ENCODE measurements at places on chromosomes 16 and 17.

DNA sequence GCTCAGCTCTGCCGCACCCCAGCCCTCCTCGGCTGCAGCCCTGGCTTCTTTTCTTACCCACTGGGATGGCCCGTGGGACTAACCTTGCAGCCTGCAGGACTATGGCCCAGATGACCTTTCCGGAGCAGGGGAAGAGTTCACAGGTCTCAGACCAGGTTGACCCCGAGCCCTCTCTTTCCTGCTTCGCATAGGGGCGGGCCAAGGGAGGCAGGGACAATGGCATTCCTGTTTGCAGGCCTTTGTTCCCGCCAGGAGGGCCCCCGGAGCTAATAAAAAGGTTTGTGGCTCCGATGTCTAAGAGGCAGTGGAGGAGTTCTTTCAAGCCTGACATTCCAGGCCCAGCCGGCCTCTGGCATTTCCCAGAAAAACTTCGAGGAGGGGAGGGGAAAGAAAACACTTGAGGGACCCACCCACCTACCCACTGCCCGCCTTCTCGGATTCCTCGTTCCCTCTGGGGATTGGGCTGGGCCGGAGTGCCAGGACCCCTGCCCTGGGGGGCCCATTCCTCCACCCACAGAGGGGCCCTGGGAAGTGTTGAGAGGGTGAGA is 5.8 kb upstream of the SOCS3 start:
- H3K4me3 ChIP-seq, result no peak overlapping the region
- no peak overlapping the region for H3K27ac ChIP-seq
- H3K27me3 ChIP-seq, result no peaks in the 10 kb centered on the region

GRCh38 chr17:14206891-14207290 is 29.8 kb downstream of the CDRT15 start:
- DNase-seq, result no peak
- H3K27ac ChIP-seq, result no peak overlapping the region
- H3K27me3 ChIP-seq, result no peaks in the 10 kb centered on the region

GRCh38 chr16:64830653-64831052 is 291.2 kb downstream of the CDH11 start:
- H3K27me3 ChIP-seq, result no peaks in the 10 kb centered on the region
- H3K36me3 ChIP-seq, result no peaks in the 10 kb centered on the region
- no peaks in the 10 kb centered on the region for H3K4me1 ChIP-seq
- no peak for DNase-seq

DNA sequence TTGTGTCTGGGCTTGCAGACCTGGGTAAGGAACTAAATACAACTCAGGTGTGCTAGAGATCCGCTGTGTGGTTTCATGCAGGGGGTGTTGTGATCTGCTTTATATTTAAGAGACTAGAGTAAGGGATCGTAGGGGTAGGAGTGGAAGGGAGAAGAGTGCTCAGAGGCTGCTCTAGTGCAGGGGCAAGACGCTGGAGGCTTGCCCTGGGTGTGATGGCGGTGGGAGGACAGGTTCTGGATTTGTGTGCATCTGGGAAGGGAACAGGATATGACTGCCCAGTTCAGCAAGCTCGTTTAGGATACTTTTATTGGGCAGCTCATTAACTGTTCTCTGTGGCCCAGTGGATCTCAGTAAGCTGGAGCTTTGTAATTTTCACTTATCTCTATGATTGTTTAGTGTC is 47.6 kb downstream of the RPTOR start:
- H3K36me3 ChIP-seq, result no peaks in the 10 kb centered on the region
- H3K4me1 ChIP-seq, result no peaks in the 10 kb centered on the region
- H3K4me3 ChIP-seq, result no peak overlapping the region
- H3K27ac ChIP-seq, result no peak overlapping the region

GRCh38 chr17:39237586-39237985 is 11.8 kb upstream of the STAC2 start:
- no peak overlapping the region for H3K4me3 ChIP-seq
- no peaks in the 10 kb centered on the region for H3K36me3 ChIP-seq
- H3K27me3 ChIP-seq, result no peaks in the 10 kb centered on the region

- no peaks in the 10 kb centered on the region for H3K27me3 ChIP-seq
- DNase-seq, result no peak
- H3K36me3 ChIP-seq, result no peaks in the 10 kb centered on the region
- no peak overlapping the region for H3K4me3 ChIP-seq
- no peak overlapping the region for H3K27ac ChIP-seq
Measured at GRCh38 chr16:77076839-77077238, 114.2 kb upstream of the MON1B start.
